Lung (tissue), 17 donors: ENCODE measurements at places on chromosomes 5 and 9.

- no peaks in the 10 kb centered on the region for H3K36me3 ChIP-seq
- H3K27me3 ChIP-seq: no peaks in the 10 kb centered on the region
- DNase-seq: no peak
- H3K27ac ChIP-seq: no peak overlapping the region
- H3K4me1 ChIP-seq: no peaks in the 10 kb centered on the region
Observed at GRCh38 chr9:13383855-13384254, 104.4 kb upstream of the MPDZ start.

GRCh38 chr5:154311362-154311761 is 120.8 kb downstream of the GALNT10 start:
- no peak overlapping the region for H3K27ac ChIP-seq
- no peaks in the 10 kb centered on the region for H3K4me1 ChIP-seq
- DNase-seq: no peak
- no peak overlapping the region for H3K4me3 ChIP-seq
- no peaks in the 10 kb centered on the region for H3K27me3 ChIP-seq

DNA sequence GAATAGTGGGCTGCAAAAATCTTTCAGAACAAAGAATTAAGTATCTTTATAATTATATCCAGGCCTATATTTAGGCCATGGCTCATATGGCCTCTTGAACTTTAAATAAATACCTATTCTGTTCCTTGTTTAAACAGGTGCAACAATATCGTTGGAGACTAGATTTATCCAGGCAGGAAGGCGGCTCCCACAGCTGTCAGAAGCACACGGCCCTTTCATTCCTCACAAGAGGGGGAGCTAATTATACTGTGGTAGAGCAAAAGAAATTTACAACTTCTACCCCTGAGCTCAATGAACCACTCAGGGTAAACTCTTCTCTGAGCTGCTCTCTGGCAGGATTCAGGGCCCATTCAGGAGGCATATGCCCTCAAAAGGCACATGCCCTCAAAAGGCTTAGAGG is 31.3 kb downstream of the TMEM174 start:
- H3K36me3 ChIP-seq: no peaks in the 10 kb centered on the region
- H3K27me3 ChIP-seq: peaks cover 6% of the 10 kb centered on the region
- H3K4me3 ChIP-seq: no peak overlapping the region
- peaks cover 6% of the 10 kb centered on the region for H3K4me1 ChIP-seq
- DNase-seq: peak; percentile 11

DNA sequence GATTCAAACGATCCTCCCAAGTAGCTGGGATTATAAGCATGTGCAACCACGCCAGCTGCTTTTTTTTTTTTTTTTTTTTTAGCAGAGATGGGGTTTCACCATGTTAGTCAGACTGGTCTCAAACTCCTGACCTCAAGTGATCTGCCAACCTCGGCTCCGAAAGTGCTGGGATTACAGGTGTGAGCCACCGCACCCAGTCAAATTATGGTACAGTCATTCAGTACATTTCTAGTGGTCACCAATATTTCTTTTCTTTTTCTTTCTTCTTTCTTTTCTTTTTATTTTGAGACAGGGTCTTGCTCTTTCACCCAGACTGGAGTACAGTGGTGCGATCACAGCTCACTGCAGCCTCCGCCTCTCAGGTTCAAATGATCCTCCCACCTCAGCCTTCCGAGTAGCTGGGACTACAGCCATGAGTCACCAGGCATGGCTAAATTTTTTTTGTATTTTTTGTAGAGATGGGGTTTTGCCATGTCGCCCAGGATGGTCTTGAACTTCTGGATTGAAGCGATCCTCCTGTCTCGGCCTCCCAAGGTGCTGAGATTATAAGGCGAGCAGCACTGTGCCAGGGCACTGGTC is 25.4 kb upstream of the DCP2 start:
- no peaks in the 10 kb centered on the region for H3K4me1 ChIP-seq
- no peak overlapping the region for H3K27ac ChIP-seq
- no peak overlapping the region for H3K4me3 ChIP-seq
- H3K36me3 ChIP-seq: no peaks in the 10 kb centered on the region

DNA sequence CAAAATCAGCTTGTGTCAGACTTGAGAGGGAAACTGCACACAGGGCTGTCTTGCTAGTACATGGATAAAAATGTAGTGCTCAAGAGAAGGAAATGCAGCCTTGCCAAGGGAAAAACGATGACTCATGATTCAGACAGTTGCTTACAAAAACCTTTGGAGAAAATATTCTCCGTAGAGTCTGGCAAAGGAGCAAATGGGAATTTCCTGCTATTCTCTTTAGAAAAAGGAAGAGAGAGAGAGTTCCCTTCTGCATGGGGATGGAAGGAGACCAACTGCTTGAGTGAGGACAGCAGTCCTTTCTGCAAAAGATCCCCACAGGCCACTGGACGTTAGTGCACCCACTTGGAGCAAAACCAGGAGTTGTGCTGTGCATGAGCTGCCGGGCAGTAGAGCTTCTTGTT is 7.6 kb downstream of the IFNB1 start:
- H3K4me1 ChIP-seq: peaks cover 4% of the 10 kb centered on the region
- H3K4me3 ChIP-seq: no peak overlapping the region
- no peaks in the 10 kb centered on the region for H3K36me3 ChIP-seq
- peak overlapping the region; percentile 40 for H3K27ac ChIP-seq

DNA sequence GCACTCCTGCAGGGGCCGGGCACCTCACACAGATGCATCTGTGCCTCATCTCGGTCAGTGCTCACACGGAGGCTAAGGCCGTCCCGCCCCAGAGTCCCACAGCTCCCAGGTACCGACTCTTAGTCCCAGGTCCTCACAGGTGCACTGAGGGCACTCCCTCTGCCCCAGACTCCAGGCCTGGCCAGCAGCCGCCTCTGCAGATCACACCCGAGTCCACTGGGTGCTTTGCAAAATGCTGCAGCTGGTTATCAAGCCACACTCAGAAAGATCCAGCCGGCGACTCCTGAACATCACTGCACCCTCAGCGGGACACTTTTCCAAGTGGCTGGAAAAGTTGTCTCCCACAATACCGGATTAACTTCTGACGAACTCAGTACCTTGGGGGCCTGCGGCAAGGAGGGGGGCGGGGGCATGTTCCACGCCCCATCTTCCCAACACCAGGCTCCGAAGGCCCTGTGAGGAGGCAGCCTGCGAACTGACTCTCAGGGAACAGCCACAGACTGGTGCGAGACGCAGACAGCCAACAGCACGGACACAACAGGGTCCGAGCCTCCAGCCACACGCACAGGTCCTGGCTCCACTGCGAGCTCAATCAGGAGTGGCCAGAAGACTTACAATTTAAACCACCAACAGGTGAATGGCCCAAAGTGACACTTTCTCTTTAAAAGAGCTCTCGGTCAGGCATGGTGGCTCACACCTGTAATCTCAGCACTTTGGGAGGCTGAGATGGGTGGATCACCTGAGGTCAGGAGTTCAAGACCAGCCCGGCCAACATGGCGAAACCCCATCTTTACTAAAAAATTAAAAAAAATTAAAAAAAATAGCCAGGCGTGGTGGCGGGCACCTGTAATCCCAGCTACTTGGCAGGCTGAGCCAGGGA is 4.0 kb downstream of the BRD3 start:
- no peaks in the 10 kb centered on the region for H3K27me3 ChIP-seq
- H3K4me3 ChIP-seq: no peak overlapping the region
- H3K36me3 ChIP-seq: no peaks in the 10 kb centered on the region
- H3K4me1 ChIP-seq: peaks cover 7% of the 10 kb centered on the region
- DNase-seq: no peak
- H3K27ac ChIP-seq: no peak overlapping the region

GRCh38 chr9:82091610-82092009 is 103.0 kb downstream of the SPATA31D1 start:
- no peak overlapping the region for H3K4me3 ChIP-seq
- no peak overlapping the region for H3K27ac ChIP-seq
- peaks cover 3% of the 10 kb centered on the region for H3K36me3 ChIP-seq
- no peak for DNase-seq
- H3K4me1 ChIP-seq: no peaks in the 10 kb centered on the region

DNA sequence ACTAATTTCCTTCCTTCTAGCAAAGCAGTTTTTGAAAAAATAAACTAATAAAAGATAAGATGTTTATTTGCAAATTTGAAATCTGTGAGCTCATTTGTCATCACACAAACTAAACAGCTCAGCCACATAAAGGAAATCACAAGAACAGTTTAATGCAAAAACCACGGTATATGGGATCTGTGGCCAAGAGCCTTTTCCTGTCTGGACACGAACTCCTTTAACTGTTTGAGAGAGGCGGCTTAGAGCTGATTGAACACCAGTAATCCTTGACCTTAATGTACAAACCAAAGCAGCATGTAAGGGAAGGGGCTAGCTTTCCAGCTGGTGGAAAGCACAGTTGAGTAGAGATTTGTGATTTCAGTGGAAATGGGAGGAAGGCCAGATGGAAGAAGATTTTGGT is 66.3 kb upstream of the SPINK5 start:
- peak; percentile 13 for DNase-seq
- H3K27ac ChIP-seq: no peak overlapping the region
- no peaks in the 10 kb centered on the region for H3K4me1 ChIP-seq
- no peaks in the 10 kb centered on the region for H3K36me3 ChIP-seq
- H3K4me3 ChIP-seq: no peak overlapping the region

DNA sequence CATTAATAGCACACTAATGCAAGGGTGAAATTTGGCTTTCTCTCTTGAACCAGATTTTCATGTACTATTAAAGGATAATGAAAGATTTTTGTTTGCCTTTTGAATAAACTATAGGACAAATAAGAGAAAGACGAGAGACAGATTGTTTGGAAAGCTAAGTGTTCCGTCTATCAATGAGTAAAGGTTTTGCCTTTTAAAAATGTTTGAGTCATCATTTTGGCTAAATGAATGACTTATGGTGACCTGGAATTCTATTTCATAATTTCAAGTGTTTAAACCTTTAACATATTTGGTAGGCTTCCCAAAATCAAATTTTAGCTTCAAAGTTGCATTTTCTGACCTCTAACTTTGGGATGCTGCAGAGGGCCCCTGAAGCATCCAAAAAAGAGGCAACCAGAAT is 145.2 kb downstream of the SLC25A46 start:
- no peaks in the 10 kb centered on the region for H3K36me3 ChIP-seq
- no peaks in the 10 kb centered on the region for H3K27me3 ChIP-seq
- H3K27ac ChIP-seq: no peak overlapping the region
- no peak overlapping the region for H3K4me3 ChIP-seq

GRCh38 chr5:33631786-33632185 is 191.0 kb downstream of the TARS1 start:
- H3K4me1 ChIP-seq: peaks cover 2% of the 10 kb centered on the region
- H3K4me3 ChIP-seq: no peak overlapping the region
- H3K27me3 ChIP-seq: no peaks in the 10 kb centered on the region
- no peak overlapping the region for H3K27ac ChIP-seq
- no peaks in the 10 kb centered on the region for H3K36me3 ChIP-seq
- no peak for DNase-seq

- H3K27ac ChIP-seq: peak within 1 kb of the TSS; percentile 91
- no peaks in the 10 kb centered on the region for H3K4me1 ChIP-seq
- no peaks in the 10 kb centered on the region for H3K27me3 ChIP-seq
- H3K36me3 ChIP-seq: no peaks in the 10 kb centered on the region
- peak within 1 kb of the TSS; percentile 57 for H3K4me3 ChIP-seq
Observed at GRCh38 chr5:139439013-139439903, at the start of gene DNAJC18. TSS of gene DNAJC18 (minus strand) at chr5:139439525. CDS start at chr5:139439445, 80 bp downstream.

- no peaks in the 10 kb centered on the region for H3K27me3 ChIP-seq
- no peaks in the 10 kb centered on the region for H3K36me3 ChIP-seq
- no peak for DNase-seq
- H3K27ac ChIP-seq: no peak overlapping the region
Observed at GRCh38 chr5:42807722-42808447, 3.8 kb downstream of the SELENOP start.

DNA sequence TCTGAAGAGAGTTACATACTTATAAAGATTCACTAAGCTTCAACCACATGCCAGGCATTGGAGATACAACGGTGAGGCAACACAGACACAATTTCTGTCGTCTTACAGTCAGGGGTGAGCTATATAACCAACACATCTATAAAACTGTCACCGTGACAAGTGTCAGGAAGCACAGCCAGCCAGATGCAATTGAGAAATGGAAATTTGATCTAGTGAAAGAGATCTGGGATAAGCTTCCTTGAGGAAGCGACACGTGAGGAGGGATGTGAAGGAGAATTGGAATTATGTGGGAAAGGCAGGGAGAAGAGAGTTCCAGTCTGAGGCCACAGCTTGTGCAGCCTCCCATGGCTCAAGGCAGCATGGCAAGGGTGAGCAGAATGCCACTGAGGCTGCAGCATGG is 50.9 kb upstream of the ZNF354B start:
- H3K27me3 ChIP-seq: no peaks in the 10 kb centered on the region
- no peaks in the 10 kb centered on the region for H3K4me1 ChIP-seq
- no peaks in the 10 kb centered on the region for H3K36me3 ChIP-seq
- no peak overlapping the region for H3K27ac ChIP-seq
- DNase-seq: no peak
